Activated T-helper 1 cell treated with anti-CD3 and anti-CD28 coated beads, Interleukin-2, amount 50 U/mL, for 16 hours (primary cell): ENCODE measurements at places on chromosomes 6 and 20.

- no peak for DNase-seq
These were observed 467.1 kb downstream of the HDGFL1 start for GRCh38 chr6:23036406-23036983.

DNA sequence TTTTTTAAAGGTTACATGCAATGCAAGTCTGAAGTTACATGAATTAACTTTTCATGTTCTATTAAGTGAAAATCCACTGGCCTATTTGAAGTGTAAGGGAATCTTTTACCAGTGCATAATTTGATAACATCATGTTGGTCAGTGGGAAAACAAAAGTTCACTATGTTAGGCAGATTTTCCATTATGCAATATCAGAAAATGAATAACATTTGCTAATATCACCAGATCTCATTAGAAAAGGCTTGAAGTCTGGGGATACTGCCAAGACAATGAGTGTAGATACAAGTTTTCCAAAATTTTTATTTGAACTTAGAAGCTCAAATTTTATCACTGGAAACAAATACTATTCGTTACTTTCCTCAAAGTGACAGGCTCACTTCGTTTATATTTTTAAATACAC, 296.4 kb upstream of the CDH4 start:
- DNase-seq = no peak

DNA sequence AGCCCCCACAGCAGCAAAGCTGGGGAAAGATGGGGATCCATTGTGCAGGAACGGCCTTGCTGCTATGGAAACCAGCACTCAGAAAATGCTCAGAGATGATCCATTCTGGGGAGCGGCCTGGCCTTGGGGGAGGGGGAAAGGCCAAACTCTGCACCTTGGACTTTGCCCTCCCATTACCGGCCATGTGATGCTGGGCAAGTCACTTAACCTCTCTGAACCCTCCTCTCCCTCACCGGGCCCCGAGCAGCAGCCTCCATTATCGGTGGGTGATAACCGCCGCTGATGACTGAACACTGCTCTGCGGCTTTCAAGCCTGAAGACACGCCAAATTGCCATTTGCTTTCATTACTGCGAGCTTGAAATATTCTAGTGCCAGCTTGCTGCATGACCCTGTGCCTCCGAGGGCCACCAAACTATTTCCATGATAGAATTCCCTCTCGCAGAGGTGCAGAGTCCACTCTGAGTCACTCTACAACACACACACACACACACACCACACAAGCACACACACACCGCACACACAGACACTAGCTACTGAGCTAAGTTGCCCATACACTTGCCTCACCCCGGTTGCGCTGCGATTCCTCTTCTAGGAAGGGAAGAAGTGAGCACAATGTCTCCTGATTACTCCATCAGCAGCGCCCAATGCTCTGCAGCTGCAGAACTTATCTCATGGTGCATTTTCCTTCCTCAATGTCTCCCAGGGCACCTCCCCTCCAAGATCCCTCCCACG, 20.6 kb upstream of the SIRPA start:
- no peak for DNase-seq

DNA sequence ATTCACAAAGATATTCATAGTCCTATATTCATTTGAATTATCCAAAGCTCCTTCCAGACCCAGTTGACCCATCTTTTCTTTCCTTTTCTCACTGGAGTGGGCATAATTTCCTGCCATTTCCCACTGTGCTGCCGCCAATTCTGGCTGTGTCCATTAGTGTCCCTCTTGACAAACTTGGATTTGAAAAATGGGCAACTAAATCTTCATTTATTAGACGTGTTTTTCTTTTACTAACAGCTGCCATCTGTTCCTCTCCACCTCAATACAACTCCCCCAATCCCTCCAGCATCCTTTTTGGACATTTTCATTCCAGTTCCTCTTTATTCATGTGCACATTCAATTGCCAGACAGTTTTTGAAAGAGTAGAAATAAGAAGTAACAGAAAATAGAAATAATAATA, 90.5 kb downstream of the PCSK2 start:
- DNase-seq = no peak

DNA sequence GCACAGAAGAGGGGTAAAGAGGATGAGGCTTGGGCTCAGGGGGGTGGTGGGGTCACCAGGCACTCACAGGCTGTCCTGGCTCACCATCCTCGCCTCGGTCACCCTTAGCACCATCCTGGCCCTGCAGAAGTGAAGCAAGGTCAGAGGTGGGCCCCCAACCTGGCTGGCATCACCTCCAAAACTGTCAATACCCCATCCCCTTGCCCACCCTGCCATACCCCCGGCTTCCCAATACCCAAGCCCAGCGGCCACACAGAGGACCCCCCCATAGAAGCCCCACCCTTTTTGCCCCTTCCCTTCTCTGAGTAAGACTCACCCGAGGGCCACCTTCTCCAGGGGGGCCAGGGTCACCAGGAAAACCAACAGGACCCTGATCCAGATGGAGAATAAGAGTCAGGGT, 23.6 kb downstream of the COL11A2 start:
- DNase-seq = no peak

- peak; percentile 66 for DNase-seq
These were observed 32.5 kb downstream of the PRR18 start for GRCh38 chr6:166275714-166276166.

DNA sequence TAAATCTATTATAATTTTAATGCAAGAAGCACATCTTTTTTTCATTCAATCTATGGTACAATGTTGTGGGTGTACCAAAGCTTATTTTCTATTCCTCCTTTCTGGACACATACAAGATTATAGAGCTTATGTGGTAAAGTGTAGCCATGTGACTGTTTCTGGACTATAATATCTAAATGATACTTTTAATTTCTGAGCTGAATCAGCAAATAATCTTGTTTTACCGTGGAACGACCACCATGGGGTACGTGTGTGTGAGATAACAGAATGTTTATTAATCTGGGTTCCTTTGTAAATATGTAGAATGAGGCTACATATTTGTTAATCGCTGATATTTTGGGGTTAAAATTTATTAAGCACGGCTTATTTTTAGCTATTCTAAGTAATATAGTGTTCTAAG, 111.5 kb upstream of the EYS start:
- no peak for DNase-seq

GRCh38 chr6:41581381-41581991, 35.3 kb downstream of the FOXP4 start:
- DNase-seq = no peak

DNA sequence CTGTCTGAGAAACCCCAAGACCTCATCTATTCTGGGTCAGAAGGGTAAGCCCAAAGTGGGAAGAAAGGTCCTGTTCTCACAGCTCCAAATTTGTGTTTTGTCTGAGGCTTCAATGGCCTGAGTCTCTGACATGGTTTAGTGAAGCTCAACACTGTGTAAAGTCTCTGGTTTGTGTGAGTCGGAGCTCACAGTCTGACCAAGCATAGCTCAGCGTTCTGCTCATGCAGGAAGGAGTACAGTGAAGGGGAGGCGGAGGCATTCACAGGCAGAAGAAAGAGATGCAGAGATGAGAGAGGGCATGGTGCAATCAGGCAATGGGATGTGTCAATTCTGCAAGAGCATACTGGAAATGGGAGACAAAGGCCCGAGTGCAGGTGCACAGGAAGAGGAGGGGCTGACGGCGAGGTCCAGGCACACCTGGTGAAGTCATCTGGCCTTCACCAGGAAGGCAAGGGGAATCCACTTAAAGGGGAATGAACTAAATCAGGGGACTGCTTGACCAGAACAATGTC, 463.0 kb upstream of the AGPAT4 start:
- DNase-seq = no peak

DNA sequence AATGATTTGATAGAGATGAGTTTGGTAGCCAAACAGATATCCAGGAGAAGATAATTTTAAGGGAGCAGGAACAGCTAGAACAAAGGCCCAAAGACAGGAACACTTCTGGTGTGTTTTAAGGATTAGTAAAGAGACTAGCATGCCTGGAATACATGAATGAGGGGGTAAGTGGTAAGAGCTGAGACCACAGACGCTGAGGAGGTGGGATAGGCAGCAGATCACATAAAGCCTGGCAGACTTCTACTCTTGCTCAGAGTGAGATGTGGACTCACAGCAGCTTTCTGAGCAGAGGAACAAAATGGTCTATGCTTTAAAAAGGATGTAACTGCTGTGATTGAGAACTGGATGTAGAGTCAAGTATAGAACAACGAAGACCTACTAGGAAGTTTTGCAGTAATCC, 100.1 kb downstream of the EPHA7 start:
- DNase-seq = no peak

DNA sequence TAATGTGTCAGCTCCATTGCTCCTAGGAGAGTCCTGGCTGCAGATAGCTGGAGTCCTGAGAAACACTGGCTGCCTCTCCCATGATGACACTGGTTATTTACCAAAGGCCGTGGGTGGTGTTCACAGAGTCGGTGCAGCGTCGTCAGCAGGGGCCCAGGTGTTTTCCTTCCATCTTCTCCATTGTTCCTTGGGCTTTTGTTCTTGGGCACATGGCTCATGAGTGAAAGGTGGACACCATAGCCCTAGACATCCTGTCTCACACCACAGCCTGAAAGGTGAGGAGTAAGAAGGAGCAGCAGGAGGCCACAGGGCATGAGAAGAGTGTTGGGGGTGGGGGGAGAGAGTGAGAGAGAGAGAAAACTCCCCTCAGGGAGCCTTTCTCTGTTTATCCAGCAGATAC, 9.1 kb downstream of the CST5 start:
- DNase-seq = no peak

DNA sequence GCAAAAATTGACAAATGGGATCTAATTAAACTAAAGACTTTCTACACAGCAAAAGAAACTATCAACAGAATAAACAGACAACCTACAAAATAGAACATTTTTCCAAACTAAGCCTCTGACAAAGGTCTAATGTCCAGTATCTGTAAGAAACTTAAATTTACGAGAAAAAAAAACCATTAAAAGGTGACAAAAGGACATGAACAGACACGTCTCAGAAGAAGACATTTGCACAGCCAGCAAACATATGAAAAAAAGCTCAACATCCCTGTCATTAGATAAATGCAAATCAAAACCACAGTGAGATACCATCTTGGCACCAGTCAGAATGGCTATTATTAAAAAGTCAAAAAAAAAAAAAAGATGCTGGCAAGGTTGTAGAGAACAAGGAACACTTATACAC, 70.6 kb upstream of the GRIK2 start:
- DNase-seq = no peak

GRCh38 chr6:114058435-114058834, 87.5 kb upstream of the HDAC2 start:
- no peak for DNase-seq
